ENCODE measurements at places on chromosomes 16 and 17.

GRCh38 chr16:78955206-78955605 lies 645.3 kb downstream of the MAF start:
- DNase-seq, result no peak

GRCh38 chr17:64653325-64653984 lies 8.7 kb downstream of the SMURF2 start:
- no peak for DNase-seq

DNA sequence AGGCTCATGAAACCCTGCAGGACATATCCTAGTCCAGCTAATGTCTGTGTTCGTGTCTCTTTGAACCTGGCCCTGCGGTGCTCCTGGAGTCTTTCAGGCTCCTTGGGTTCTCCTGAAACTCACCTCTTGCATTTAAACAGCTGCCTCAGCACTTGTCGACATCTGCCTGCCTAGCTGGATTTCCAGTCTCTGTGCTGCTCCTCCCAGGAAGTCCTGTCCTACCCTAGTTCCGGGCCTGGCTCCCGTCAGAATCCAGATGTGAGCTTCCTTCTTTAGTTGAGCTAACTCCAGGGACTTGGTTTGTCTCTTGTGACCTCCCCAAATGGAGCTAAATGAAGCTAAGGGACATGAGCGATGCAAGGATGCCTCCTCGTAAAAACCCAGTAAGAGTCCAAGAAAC lies 155.2 kb upstream of the PIRT start:
- DNase-seq, result no peak

GRCh38 chr17:9241371-9241712 lies 220.0 kb downstream of the NTN1 start:
- DNase-seq, result no peak

DNA sequence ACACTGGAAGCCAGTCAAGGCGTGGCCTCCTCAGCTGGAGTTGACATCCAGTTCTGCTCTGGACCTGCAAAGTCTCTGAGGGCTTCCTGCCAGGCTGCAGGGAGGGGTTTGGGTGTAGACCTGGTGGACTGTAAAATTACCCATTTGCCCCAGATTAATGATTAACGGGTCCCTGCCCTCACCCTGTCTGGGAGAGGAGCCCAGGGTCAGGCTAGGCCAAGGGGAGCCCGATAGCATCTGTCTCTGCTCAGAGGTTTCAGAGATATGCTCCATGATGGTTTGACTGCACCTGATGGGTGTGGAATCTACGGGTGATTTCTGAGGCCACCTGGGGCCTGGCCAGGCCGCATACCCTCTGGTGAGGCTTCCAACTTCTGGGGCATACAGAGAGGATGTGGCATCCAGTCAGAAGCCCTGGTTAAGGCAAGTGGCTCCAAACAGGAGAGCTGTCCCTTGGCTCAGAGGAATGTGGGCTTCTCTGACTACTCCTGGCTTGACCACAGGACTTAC lies 11.2 kb downstream of the PPY start:
- DNase-seq, result no peak

DNA sequence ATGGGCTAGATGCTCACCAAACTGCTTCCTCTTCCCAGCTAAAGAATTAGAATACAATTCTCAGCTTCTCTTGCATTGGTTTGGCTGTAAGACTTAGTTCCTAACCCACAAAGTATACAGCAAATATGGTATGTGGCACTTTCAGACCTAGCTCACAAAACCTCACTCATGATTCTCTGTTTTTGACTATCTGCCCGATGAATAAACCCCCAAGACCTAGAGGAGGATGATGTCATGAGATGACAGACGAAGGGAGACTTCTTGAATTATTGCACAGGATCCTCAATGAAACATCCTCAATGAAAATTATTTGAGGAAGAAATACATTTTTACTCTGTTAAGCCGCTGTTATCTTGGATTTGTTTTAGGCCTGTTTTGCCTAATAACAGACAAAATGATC lies 14.3 kb downstream of the CNOT1 start:
- DNase-seq, result no peak

- DNase-seq, result no peak
These were observed 9.9 kb upstream of the FOXJ1 start for GRCh38 chr17:76150712-76151622.

DNA sequence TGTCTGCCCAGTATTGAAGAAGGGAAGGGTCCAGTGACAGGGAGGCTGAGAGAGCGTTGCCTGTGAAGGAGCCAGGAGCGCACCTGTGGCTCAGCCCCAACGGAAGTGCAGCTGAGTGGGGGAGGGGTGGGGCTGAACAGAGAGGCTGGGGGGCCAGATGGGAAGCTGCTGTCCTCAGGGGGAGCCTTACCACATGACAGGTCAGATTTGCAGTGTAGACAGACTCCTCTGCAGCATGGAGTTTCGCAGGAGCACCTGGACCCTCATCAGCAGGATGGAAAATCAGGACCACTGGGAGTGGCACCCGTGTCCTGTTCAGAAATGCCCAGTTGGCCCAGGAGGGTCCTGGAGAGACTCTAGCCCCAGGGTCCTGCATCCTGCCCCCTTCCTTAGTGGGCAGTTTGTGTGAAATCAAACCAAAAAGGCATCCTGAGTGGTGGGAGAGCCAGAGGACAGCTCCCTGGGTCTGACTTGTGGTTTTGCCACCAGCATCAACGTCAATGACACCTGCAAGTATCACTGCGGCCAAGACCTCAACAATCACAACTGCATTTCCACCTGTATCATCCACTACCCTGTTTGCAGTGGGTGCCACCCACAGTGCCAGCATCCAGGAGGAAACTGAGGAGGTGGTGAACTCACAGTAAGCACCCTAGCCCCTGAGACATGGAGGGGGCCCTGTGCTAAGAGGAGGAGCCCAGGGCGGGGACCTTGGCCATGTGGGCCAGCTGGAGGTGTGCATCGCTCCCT lies 7.8 kb downstream of the CD300A start:
- DNase-seq, result no peak

DNA sequence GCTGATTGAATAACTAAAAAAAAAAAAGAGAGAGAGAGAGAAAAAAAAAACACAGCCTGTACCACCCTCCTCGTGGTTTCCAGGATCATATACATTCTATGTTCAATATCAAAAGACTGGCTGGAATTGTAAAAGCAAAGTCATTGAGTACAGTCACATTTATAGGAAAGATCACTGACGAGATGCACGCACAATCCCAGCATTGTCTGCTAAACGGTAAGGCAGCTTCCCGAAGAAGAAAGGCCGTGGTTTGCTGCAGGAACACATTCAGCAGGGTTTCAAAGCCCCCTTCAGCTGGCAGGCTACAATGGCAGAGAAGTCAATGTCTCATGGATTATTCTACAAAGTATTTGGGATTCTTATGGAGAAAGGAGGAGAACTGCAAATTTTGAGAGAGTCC lies 9.3 kb downstream of the NQO1 start:
- no peak for DNase-seq

DNA sequence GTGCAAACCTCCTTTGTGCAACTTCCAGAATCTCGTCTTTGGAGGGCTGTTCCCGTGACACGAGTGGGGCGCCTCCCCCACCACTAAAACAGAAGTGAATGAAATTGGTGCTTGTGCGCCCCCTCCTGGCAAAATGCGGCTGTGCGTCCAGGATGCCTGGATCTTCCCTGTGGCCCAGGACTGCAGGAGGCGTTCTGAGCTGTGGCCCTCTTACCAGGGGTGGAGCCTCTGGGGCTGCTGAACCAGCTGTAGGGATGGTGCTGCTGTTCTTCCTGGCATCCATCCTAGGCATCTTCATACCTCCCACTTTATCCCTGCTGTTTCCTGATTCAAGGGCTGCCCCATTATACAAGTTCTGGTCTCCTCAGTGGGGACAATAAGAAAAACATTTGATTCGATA lies 18.5 kb upstream of the NAGLU start:
- DNase-seq, result peak; percentile 66

GRCh38 chr17:40312131-40312731 lies 3.3 kb downstream of the RARA start:
- no peak for DNase-seq

GRCh38 chr17:7716901-7717755 lies at the start of gene DNAH2:
TSS of gene DNAH2 (plus strand) at chr17:7717744. CDS start at chr17:7719735, 1,991 bp downstream.
- DNase-seq, result peak; percentile 6

DNA sequence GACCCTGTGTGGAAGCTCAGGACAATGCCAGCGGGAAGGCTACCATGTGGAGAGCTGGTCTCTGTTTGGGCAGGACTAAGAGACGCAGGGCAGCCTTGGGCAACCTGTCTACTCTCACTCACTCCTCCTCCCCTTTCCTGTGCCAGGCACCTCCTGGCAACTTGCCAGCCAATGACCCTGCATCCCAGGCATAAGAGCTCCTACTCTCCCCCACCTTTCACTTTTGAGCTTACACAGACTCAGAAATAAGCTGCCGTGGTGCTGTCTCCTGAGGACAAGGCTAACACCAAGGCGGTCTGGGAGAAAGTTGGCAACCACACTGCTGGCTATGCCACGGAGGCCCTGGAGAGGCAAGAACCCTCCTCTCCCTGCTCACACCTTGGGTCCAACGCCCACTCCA lies 2.6 kb downstream of the HBM start:
- DNase-seq, result no peak

DNA sequence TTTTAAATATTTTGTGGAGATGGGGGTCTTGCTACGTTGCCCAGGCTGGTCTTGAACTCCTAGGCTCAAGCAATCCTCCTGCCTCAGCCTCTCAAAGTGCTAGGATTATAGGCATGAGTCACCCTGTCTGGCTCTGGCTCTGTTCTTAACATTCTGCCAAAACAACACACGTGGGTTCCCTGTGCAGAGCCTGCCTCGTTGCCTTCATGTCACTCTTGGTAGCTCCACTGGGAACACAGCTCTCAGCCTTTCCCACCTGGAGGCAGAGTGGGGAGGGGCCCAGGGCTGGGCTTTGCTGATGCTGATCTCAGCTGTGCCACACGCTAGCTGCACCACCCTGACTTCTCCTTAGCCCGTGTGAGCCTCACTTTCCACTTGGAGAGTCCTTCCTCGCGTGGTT lies 19.3 kb downstream of the CRISPLD2 start:
- no peak for DNase-seq

GRCh38 chr16:6527646-6528045 lies 805.0 kb upstream of the RBFOX1 start:
- no peak for DNase-seq

- DNase-seq, result no peak
These were observed 3.2 kb downstream of the FBXO31 start for GRCh38 chr16:87380403-87380802.

GRCh38 chr17:5962371-5962770 lies 107.8 kb upstream of the WSCD1 start:
- no peak for DNase-seq

GRCh38 chr16:8869212-8869987 lies 594 bp upstream of the CARHSP1 start:
- DNase-seq, result no peak

GRCh38 chr16:49560004-49560830 lies 186.6 kb downstream of the C16orf78 start:
- DNase-seq, result no peak

- DNase-seq, result no peak
These were observed 394.5 kb upstream of the SOX9 start for GRCh38 chr17:71726341-71726740.

- DNase-seq, result no peak
These were observed 21.9 kb downstream of the ORC6 start for GRCh38 chr16:46711106-46712058.

DNA sequence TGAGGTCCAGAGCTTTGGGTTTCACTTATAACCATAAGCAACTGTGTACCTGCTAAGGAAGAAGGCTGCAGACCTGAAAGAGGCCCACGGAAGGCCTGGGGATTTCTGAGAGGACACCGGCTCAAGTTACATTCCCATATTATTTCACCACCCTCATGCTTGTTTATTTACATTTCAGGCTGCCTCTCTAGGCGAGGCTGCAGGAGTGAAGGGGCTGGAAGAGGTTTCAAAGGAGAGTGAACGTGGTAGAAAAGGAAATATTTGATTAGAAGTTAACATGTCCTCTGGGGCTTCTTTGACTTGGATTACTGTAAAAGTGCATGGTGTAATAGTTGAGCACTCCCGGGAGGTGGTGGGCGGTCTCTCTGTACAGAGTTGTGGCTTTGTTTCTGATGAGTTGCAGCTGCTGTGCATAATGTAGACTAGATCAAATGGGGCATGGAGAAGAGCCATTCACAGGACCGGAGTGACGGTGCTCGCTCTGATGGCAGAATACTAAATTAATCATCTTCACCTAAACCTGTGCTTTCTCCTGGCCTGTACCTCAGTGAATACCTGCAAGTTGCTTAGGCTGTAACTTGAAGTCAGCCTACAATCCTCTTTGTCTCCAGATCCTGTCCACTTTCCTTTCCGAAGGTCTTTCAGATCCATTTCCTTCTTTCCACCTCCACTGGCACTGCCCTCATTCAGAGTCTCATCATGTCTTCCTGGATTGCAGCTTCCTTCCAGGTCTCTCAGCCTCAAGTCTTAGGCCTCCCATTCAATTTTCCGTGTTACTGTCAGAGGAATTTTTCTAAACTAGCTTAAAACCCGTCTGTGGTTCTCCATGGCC lies 1.9 kb upstream of the CPD start:
- no peak for DNase-seq

DNA sequence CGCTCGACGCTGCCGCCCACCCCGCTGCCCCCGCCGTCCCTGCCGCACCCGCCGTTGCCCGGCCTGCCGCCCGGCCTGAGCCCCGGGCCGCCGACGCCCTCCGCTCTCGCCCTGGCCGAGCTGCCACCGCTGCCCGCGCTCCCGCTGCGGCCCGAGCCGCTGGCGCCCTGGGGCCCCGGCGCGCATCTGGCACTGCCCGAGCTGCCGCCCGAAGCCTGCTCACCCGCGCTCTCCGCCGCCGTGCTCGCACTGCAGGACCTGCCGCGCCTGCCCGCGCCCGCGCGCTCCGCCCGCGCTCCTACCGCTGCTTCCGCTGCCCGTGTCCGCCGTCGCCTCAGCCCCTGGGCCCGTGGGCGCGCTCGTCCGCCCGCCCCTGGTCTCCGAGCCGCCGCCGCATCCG lies 8.4 kb upstream of the CLDN9 start:
- DNase-seq, result no peak

DNA sequence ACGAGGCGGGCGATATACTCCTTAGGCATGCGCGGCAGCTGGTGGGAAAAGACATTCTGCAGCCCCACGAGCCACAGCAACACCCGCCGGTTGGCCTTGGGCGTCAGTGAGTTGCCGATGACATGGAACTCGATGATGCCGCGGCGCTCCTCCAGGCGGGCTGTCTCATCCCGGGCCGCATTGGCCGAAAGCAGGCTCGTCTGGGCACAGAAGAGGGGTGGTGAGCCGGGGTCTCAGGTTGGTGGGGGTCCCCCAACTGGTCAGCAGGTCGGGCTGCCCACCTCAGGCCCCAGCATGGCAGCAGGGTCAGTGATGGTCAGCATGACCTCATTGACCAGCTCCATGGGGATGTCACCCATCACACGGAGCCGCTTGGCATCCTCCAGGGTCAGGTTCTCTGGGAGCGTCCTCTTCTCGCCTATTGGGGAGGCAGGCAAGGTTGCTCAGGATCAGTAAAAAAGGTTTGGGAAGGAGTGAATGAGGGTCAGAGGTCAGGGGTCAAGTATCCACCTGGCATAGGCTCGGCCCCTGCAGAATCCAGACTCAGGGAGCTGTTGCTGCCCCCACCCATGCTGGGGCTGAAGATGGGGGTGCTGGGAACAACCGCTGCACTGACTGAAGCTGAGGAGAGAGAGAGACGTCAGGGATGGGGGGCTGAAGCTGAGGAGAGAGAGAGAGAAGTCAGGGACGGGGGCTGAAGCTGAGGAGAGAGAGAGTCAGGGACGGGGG lies 3.6 kb downstream of the KAT2A start:
- no peak for DNase-seq

- no peak for DNase-seq
These were observed 46.5 kb upstream of the SLC47A1 start for GRCh38 chr17:19487024-19487600.

- DNase-seq, result no peak
These were observed 508.7 kb downstream of the KCNJ2 start for GRCh38 chr17:70677783-70678647.

Measured in HL-60 (cell line).